ENCODE measurements at places on chromosomes 12 and 14.
A peak's percentile ranks its signal among the peaks of the same experiment; 100 is the strongest.

DNA sequence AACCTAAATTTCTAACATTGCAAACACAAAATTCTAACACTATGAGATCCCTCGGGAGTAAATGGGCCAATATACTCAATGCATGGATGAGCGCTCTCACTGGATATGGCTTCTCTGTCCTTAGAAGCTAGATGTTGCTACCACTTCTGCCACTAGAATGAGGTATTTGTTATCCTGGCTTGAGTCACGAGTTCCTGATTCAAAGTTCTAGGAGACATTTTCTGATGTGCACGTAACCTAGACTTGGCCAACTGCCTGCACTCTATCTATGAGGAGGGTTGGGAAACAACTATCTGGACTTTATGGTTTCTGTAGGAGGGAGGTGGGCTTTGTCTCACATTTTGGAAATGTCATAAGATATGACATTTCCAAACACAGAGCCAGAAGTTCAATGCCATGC is 37.6 kb downstream of the FERMT2 start:
- DNase-seq: no peak

GRCh38 chr14:36690311-36691040 is 28.8 kb downstream of the PAX9 start:
- no peak for DNase-seq

GRCh38 chr12:67593461-67594330 is 54.8 kb upstream of the DYRK2 start:
- DNase-seq: no peak

GRCh38 chr12:106329231-106329982 is 26.9 kb downstream of the TCP11L2 start:
- no peak for DNase-seq

- no peak for DNase-seq
Measured at GRCh38 chr14:54796961-54797360, 105.7 kb downstream of the GCH1 start.

- DNase-seq: no peak
Measured at GRCh38 chr14:99538733-99539132, 57.5 kb downstream of the CCNK start.

GRCh38 chr12:54701940-54702592 is 53.9 kb upstream of the DCD start:
- DNase-seq: peak; percentile 28

All from NCI-H187 (cell line).